Activated T-cell treated with anti-CD3 and anti-CD28 coated beads for 1 hour (primary cell): ENCODE measurements at places on chromosomes 2 and 18.

DNA sequence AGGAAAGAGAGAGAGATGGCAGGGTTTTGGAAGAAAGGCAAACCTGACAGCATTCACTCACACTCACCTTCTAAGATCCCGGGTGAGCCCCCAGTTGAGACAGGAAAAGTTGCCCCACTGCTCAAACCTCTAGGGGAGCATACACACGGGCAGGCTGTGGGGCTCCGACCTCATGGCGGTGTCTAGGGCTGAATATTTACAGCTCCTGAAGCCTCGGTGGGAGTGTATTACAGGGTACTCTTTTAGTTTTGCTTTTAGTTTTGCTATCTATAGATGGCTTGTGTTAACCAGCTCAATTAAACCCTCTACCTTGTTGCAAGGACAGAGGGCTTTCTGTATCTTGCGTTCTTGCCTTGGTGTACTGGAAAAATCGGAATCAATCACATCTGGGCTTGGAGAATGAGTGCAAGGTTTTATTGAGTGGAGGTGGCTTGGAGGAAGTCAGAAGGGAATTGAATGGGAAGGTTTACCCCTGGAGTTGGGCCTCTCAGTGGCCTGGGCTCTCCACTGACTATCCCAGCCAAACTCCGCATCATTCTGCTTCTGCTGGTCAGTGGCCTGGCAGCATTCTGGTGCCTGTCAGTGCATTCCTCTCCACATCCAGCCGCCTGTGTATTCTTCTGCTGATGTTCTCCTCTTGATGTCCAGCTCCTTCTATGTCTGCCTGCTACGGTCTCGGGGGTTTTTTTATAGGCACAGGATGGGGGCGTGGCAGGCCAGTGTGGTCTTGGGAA, 10.1 kb upstream of the IFIH1 start:
- no peak for DNase-seq

- DNase-seq, result no peak
These were observed 23.0 kb downstream of the ST8SIA5 start for GRCh38 chr18:46733872-46734271.

GRCh38 chr2:77418537-77418936, 103.6 kb downstream of the LRRTM4 start:
- no peak for DNase-seq

DNA sequence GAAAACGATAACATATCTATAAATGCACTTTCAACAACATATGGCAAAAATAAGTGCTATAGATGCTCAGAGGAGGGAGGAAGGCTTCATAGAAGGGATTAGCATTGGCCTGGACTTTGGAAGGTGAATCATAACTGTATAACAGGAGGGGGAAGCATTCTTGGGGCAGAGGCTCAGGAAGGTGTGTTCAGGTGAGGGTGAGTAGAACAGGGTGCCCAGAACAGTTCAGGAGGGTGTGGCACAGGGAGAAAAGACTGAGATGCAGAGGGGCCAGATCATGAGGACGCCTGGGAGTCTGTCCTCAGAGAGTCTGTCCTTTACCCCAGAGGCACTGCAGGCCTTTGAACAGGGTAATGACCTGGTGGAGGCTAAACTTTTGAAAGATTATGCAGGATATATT, 29.3 kb upstream of the MEP1B start:
- DNase-seq, result no peak

DNA sequence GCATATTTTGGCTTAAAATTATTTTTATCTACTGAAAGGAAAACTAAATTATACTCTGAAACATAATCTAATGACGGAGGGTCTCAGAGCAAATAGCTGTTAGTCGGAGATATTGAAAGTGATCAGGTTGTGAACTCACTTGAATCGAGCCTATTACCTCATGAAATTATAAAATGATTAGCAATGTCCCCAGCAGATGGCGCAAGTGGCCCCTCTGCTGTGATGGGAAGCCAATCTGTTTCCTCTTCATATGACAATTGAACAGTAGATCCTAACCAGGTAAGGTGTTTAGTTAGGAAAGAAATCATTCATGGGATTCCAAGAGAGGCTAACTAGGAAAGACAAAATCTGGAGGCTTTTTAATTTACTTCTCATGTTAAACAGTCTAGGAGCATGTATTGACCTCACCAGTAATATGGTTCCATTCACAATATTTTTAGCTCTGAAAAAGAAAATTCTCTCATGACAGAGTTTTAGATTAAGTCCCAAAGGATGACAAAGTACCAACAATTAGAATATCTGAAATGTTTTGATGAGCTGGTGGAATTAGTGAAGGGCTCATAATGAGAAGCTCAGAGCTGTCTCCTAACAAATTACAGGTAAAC, 29.9 kb upstream of the MPPE1 start:
- peak; percentile 77 for DNase-seq

- DNase-seq, result no peak
These were observed 489.6 kb downstream of the PTPRM start for GRCh38 chr18:8056723-8057122.

GRCh38 chr18:45066886-45067285, 386.2 kb downstream of the SETBP1 start:
- no peak for DNase-seq

GRCh38 chr2:164719996-164720941, 99.0 kb upstream of the GRB14 start:
- DNase-seq, result no peak

DNA sequence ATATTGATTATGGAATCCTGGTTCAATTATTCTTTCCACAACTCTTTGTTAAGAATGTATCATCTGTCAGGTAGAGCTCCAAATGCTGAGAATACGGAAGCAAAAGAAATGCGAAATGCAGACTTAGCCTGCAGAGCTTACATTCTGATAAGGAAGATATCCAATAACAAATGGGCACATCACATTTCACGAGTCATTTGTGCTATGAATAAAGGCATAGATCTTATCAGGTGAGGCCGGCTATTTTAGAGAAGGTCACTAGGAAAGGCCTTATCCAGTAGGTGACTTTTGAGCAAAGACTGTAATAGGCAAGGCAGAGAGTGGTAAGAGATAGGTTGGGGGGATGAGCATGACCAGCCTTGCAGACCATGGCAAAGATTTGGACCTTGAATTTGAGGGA, 174.3 kb upstream of the SERPINE2 start:
- no peak for DNase-seq

GRCh38 chr2:25369439-25369838, 27.7 kb upstream of the DNMT3A start:
- DNase-seq, result no peak

DNA sequence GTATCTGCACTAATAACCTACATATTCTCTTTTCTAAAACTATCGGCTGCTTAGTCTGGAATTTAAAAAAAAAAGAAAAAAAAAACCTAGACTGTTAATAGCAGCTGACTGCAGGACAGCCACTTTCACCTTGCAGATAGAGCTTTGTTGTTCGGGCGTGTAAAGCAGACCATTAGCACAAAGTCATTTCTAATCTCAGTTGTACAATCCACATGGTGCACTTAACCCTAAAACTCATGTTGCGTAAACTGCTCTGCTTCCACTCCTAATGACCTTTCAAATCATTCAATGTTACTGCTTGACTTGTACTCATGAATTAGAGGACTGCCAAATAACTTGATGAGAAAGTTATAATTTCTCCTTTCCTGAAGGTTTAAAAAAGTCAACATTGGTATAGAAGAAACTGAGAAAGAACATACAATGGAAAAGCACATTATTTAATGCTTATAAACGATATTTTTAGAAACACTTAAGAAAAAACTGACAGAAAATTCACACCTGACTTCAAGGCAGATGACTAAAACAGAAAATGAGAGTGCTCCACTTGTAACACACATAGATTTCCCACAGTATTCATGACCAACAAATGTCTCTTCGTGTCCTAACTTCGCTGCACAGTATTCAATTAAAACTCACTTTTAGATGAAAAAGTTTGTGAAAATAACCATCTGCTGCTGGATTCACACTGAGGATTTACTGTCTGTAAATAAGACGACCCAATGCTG, 2.6 kb downstream of the CDH2 start:
- DNase-seq, result no peak

DNA sequence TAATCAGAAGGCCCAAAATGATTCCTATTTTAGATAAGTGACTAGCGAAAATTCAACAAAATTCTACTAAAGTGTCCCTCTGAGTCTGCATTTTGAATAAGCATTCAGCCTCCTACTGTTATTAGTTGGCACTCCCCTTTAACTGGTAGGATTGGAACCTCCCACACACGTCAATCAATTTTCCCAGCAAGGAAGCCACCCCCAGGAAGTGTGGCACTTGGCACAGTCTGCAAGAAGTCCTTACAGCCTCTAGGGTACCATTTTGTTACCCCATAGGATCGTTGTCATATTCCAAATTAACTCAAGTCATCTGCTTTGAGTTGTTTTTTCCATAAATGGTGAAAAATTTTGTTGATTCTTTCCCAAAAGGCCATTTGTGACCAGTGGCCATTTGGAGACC, 33.8 kb upstream of the POU3F3 start:
- DNase-seq, result no peak

GRCh38 chr18:57439985-57440330, 4.8 kb downstream of the ONECUT2 start:
- DNase-seq, result no peak

DNA sequence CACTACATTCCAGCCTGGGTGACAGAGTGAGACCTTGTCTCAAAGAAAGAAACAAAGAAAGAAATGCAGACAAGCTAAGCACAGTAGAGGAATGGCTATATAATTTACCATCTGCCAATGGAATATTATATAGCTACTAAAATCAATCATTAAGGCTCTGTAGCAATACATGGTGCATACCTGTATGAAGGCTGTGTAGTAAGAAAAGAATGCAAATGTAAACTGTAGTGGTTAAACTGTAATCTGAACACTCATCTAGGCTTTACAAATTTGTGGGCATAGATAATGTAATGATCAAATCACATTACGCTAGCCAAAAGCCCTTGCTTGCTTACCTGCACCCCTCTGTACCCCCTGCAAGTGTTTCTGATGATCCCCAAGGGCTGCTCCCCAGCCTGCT, 230.9 kb downstream of the LTBP1 start:
- DNase-seq, result no peak

DNA sequence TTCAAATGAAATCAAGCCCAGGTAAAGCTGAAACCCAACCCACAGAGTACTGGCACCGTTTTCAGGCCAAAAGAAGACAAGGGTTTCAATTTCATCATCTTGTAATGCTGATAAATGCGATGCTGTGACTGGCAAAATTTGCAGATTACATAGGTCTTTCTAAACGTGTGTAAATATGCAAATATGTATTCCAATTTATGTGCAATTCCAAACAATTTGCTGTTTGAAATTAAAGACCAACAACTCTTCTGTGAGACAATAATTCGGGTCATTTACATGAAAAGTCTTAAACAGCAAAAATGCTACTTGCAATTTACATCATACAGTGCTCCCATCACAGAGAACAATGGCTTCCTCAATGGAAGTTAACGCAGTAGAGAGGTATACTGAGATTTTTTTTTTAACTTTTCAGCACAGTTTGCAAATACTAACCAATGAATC, 2.8 kb upstream of the ZNF532 start:
- DNase-seq, result no peak

DNA sequence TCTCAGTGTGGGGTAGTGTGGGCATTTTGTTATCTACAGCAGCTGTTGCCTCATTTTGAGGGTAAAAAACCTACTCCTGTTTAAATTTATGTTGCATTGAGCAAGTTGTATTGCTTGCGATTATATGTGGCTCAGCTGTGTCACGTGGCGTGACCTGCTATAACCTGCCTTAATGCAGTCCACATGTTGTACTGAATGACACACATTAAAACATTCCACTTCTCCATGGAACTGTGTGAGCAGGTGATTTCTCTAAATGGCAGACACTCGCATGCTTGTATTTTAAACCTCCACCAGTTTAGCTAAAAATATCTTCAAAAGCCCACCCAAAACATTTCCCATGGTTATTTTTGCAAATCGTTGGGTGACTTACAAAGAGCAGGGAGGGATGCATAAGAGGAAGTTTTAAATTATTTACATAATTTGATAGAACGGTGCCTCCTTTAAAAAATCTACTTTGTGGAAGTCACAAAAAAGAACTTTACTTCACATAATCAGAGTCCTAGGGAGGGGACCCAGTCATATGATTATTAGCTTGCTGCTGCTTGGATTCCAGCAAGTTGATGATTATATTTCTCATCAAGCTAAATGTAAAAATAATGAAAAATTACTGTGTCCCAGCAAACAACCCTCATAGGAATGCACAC, 163.3 kb upstream of the ZEB2 start:
- no peak for DNase-seq

DNA sequence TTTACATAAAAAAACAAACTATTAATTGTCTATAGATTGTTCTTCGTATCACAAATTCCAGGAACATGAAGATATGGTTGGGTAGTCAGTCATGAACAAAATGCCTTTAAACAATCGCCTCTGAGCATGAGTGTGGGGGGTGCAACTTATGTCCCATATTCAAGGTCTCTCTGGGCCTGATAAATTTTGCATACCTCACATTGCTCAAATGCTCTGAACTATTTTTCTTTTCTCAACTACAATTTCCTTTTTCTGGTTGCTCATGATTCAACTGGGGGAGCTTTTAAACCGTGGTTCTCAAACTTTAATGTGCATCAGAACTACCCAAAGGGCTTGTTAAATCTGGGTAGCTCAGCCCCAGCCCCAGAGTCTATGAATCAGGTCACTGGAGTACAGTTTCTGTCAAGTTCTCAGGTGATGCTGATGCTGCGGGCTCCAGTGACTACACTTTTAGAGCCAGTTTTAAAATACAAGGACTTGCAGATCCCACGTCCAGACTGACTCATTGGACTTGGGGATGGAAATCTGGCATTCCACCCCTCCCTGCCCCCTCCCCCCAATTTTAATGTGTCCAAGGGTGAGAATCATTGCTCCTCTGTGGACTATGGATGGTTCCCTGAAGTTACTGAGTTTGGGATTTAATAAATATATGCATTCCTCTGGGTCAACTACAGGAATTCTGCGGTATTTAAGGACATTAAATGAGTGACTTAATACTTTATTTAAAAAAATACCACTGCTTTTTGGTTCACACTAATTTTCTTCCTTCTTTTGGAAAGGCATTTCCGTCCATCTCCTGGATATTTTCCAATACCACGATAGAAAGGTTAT, 1.5 kb upstream of the GPD2 start:
- DNase-seq, result peak; percentile 9

DNA sequence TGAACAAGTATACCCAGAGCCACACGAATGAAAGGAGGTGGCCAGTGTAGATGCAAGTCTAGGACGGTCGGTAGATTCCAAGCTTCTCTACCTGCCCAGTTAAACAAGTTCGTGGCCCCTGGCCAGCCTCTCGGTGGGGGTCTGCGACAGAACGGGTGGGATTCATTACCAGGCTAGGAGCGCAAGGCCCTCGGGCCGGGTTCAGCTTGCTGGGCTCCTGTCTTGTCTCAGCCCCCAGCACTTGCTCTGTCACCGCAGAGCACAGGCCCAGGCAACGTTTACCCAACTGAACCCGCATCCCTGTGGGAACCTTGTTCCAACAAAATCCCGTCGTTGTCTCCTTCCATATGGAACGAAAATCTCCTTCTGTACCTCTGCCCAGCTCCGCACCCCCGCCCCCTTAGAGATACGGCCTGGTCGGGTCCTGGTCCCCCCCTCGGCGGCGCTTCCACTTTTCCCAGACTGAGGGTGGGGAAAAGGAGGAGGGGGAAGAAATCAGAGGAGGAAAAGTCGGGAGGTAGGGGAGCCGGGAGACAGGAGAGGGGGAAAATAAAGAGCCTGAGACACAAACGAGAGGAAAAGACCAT, 1.9 kb upstream of the EMX1 start:
- DNase-seq, result no peak
